Erythroblast (primary cell): ENCODE measurements at places on chromosomes 13 and 19.
A peak's percentile ranks its signal among the peaks of the same experiment; 100 is the strongest.

DNA sequence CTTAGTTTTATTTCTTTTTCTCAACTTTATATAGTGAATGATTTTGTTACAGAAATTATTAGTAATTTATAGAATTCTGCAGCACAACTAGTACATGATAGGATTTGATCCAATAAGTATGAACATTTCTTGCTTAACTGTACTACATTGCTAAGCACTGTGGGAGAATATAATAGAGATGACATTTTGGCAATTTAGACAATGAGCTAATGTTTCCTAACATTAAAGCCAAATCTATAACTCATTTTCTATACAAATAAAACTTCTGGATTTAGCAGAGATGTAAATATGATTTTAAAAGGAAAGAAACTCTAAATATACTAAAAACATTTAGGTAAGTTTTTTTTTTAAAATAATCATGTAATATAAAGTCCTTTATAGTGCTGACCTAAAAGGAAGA lies 87.3 kb downstream of the FNDC3A start:
- DNase-seq = no peak

DNA sequence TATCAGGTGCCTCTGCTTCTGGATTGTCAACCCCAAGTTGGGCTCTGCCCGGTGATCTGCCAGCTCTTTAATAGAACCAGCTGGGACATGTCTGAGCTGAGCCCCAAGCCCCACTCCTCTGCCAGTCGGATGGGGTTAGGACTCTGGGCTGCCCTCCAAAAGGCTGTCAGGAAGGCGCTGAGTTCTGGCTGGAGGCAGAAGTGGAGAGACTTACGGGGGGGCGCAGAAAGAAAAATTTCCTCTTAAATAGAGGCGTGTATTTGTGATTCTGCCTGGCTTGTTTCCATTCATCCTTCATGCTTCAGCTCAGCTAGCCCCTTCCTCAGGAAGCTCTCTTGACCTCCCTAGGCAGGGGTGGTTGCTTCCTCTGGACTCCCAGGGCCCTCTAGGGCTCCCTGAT lies 985 bp upstream of the KCNK6 start:
- no peak for DNase-seq

DNA sequence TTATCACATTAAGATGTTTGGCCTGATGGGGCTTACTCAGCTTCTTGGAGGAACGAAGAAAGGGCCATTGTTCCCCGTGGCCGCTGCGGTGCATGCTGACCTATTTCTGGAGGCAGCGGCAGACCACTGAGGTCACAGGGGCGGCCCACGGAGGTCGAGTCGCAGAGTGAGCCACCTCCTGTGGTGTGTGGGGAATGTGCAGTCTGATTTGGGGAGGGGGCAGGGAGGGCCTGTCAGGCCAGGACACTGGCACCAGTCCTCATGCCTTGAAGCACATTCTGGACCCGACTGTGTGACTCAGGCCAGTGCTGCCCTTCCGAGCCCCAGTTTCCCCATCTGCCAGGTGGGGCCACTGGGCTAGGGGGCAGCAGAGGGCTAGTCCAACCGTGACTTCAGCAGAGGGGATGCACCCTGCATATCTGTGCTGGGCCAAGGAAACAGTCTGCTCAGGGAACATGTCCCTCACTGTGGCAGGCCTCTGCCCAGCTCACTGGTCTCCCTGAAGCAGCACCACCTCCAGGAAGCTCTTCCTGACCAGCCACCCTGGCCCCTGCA lies 6.3 kb downstream of the SLC7A10 start:
- no peak for DNase-seq

GRCh38 chr19:42143341-42144234 lies 11.3 kb upstream of the POU2F2 start:
- DNase-seq = peak; percentile 27

DNA sequence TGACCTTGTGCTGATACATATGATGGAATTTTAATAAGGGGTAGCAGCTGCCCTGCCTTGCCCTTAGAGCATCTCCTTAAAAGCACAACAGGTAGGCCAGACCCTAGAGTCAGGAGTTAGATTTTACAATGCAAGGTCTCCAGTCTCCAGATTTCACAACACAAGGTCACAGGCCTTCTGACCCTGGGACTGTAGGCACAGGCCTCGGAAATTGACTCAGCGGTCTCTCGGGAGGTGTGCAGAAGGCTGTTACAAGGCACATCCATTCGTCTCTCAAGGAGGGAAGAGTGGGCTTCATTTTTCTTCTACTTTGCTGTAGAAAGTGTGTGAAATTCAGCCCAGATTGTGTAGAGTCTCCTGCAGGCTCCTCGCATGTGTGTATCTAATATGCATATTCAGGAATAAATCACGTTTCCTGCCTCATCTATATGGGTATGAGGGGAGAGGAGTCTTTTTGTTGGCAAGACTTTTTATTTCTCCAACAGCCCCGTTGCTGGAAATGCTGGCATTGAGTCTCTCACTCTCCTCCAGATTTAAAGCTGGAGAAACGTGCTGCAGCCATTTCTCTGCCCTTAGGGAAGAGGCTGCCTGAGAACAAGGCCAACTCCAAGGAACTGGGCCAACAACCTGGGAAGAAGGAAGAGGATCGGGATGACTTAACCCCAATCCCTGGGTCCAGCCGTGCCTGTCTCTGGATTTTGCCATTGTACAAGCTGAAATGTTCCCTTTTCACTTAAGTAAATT lies 24.5 kb downstream of the UQCRFS1 start:
- no peak for DNase-seq
